Fibroblast of skin of scalp (primary cell): ENCODE measurements at places on chromosomes 11 and 22.

DNA sequence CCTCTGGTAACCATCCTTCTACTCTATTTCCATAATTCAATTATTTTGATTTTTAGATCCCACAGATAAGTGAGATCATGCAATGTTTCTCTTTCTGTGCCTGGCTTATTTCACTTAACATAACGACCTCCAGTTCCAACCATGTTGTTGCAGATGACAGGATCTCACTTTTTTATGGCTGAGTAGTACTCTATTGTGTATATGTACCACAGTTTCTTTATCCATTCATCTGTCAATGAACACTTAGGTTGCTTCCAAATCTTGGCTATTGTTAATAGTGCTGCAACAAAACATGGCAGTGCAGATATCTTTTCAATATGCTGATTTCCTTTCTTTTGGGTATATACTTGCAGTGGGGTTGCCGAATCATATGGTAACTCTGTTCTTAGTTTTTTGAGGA, 286.4 kb upstream of the C11orf87 start:
- no peak for DNase-seq

DNA sequence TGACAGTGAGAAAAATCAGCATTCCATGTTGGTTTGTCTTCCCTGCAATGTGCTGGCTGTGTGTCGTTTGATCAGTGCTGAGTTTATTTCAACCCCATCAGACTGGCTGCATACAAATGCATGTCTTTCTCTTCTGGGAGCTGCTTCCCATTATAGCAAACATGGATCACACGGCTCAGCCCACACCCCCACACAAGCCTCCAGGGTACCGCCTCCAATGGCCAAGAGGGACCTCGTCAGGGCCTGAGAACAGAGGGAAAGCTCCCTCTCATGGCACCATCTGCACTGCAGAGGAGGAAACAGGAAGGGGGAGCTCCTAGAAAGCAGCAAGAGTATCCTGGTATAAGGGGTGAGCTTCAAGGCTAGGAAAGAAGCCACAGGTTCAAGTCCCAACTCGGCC, 214.2 kb downstream of the LARGE1 start:
- no peak for DNase-seq

DNA sequence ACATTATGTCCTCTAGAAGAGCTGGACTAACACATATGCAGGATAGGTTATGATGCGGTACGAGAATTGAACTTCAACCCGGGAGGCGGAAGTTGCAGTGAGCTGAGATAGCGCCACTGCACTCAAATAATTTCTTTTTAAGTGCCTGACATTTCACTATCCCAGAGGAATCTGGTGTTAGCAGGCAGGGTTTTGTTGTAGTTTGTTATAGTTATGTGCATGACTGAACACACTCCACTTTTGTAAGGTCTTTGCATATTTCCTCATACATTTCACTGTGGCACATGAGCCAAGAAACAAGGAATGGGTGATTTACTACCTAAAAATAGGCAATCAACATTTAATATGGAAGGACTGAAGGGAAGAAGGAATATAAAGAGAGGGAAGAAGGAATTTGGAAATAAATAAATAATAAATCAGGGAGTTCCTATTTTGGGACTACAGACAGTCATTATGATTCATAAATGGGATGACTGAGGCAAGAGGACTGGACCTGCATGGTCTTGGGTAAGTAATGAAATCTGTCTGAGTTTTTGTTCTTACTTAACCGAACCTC, 8.7 kb upstream of the HIPK3 start:
- peak; percentile 56 for DNase-seq

- peak; percentile 28 for DNase-seq
Observed at GRCh38 chr22:42648368-42649245, 585 bp downstream of the CYB5R3 start.

- peak; percentile 81 for DNase-seq
Observed at GRCh38 chr11:132062541-132062940, 692.1 kb downstream of the NTM start.

DNA sequence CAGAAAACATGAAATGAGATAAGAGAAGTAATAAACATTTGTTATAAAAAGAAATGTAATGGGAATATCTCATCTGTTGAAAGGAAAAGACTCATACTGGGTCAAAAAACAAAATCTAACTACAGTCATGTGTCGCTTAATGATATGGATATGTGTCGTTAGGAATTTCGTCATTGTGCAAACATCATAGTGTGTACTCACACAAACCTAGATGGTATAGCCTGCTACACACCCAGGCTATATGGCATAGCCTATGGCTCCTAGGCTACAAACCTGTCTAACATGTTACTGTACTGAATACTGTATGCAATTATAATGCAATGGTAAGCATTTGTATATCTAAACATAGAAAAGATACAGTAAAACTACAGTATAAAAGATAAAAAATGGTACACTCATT, 89.8 kb upstream of the ZC3H12C start:
- no peak for DNase-seq
